ENCODE measurements at places on chromosomes 5 and 9. TPM values are rescaled to one million over a fixed set of nuclear protein-coding genes. Genes with fewer than 3 reads are reported as not detected.

PCDH12 gene
- total RNA-seq = 35.1 TPM

PCDHGC5 gene
- total RNA-seq = 1.1 TPM

PLPPR1 gene
- total RNA-seq = 1.1 TPM

SLC27A6 gene
- 0.07 TPM for total RNA-seq

TMEM38B gene
- total RNA-seq = 12.4 TPM

CRHBP gene
- total RNA-seq = not detected

SPINK5 gene
- total RNA-seq = 0.13 TPM

DND1 gene
- total RNA-seq = 0.43 TPM

QRFP gene
- total RNA-seq = not detected

ZNF883 gene
- total RNA-seq = 0.53 TPM

ESM1 gene
- 411 TPM for total RNA-seq

GZMA gene
- not detected for total RNA-seq

PAEP gene
- total RNA-seq = not detected

MTREX gene
- total RNA-seq = 200 TPM

LOX gene
- total RNA-seq = 62.9 TPM

AK8 gene
- total RNA-seq = 0.13 TPM

RIOK2 gene
- 47.1 TPM for total RNA-seq

SLC4A9 gene
- total RNA-seq = not detected

PCDHGA5 gene
- 0.72 TPM for total RNA-seq

IFNW1 gene
- not detected for total RNA-seq

PTTG1 gene
- total RNA-seq = 329 TPM

DMGDH gene
- total RNA-seq = 0.07 TPM

TLX3 gene
- not detected for total RNA-seq

ADAMTS13 gene
- 0.57 TPM for total RNA-seq

CCDC180 gene
- 0.79 TPM for total RNA-seq

MAMDC2 gene
- 20.5 TPM for total RNA-seq

SPAG8 gene
- total RNA-seq = 0.13 TPM

FBLL1 gene
- total RNA-seq = 0.07 TPM

NPDC1 gene
- 47.4 TPM for total RNA-seq

CCDC127 gene
- total RNA-seq = 4.8 TPM

HSD17B4 gene
- 179 TPM for total RNA-seq

C5orf34 gene
- total RNA-seq = 10.6 TPM

GDF9 gene
- total RNA-seq = 0.14 TPM

CTSL gene
- 121 TPM for total RNA-seq

ACO1 gene
- total RNA-seq = 79.3 TPM

DRD1 gene
- not detected for total RNA-seq

KIF24 gene
- total RNA-seq = 7.3 TPM

PCDHA10 gene
- 0.07 TPM for total RNA-seq

PKD2L2 gene
- not detected for total RNA-seq

ARL14EPL gene
- total RNA-seq = 0.27 TPM

PDE4D gene
- 59.5 TPM for total RNA-seq

PCDHGA10 gene
- 4.7 TPM for total RNA-seq
